ENCODE measurements at places on chromosomes 13 and 19.

- DNase-seq, result no peak
These were observed 20.9 kb upstream of the GAS6 start for GRCh38 chr13:113884821-113885220.

GRCh38 chr13:112073245-112074138 is 6.5 kb downstream of the SOX1 start:
- DNase-seq, result no peak

- no peak for DNase-seq
These were observed 4.3 kb downstream of the LGALS14 start for GRCh38 chr19:39708594-39708993.

- no peak for DNase-seq
These were observed 134.1 kb downstream of the LACC1 start for GRCh38 chr13:44013758-44014291.

GRCh38 chr13:100673376-100673712 is 1.3 kb downstream of the TMTC4 start:
- no peak for DNase-seq

GRCh38 chr13:79778741-79779460 is 297.9 kb downstream of the NDFIP2 start:
- DNase-seq, result no peak

GRCh38 chr13:105016266-105016665 is 1519.2 kb downstream of the EFNB2 start:
- DNase-seq, result no peak

- DNase-seq, result no peak
These were observed 1.4 kb downstream of the FGF9 start for GRCh38 chr13:21672287-21672680.

DNA sequence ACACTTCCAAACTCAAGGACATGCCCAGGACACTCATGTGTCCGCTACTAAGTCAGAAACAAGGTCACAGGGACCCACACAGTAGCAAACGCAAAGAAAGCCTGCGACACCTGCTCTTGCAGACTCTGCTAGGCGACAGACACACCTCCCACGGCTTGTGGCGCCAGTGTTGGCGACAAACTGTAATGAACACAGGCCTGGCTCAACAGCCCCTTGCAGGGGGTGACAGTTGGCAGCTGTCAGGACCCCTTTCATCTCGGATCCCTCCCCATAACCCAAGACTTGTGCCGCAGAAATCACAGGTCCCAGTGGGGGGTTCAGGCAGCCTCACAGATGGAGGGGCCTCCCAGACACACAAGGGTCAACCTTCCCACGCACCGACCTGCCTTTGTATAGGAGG is 364 bp downstream of the CKM start:
- DNase-seq, result no peak

- DNase-seq, result no peak
These were observed 401.1 kb upstream of the SPRY2 start for GRCh38 chr13:80742033-80742432.

DNA sequence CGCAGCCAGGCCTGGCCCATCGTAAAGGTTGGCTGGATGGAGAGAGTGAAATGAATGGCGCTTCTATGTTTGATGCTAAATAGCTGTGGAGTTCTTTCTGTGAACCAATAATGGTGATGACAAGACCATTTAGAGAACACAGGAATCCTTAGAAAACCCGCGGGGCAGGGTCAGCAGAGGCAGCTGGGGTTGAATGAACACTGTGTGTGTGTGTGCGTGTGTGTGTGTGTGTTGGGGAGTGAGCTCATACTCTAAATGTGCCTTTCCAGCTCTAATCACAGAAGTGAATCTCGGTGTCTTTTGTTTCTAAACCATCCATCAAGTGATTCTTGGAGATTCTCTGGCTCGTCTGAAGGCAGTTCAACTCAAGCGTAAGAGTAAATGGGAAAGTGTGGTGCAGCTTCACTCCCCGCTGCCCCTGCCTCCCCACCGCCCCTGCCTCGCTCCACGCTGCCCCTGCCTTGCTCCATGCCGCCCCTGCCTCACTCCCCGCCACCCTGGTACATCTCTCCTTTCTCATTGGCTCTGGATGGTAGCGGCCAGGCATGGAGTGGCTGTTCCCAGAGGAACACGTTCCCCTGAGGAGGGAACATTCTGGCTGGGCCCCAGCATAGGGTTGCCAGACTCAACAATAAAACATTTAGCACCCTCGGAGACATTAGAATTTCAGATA is 21.2 kb downstream of the TMPRSS9 start:
- DNase-seq, result no peak

DNA sequence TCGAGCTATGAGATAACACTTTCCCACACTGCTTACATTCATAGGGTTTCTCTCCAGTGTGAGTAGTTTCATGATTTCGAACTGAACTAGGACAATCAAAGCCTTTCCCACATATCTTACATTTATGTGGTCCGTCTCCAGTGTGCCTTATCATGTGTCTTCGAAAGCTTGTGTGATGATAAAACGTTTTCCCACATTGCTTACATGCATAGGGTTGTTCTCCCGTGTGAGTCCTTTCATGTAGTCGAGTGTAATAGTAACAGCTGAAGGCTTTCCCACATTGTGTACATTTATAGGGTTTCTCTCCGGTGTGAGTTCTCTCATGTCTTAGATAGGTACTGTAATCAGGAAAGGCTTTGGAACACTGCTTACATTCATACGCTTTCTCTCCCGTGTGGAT is 16.3 kb downstream of the ZNF823 start:
- no peak for DNase-seq

GRCh38 chr13:99256283-99256682 is 1.9 kb downstream of the GPR18 start:
- no peak for DNase-seq

DNA sequence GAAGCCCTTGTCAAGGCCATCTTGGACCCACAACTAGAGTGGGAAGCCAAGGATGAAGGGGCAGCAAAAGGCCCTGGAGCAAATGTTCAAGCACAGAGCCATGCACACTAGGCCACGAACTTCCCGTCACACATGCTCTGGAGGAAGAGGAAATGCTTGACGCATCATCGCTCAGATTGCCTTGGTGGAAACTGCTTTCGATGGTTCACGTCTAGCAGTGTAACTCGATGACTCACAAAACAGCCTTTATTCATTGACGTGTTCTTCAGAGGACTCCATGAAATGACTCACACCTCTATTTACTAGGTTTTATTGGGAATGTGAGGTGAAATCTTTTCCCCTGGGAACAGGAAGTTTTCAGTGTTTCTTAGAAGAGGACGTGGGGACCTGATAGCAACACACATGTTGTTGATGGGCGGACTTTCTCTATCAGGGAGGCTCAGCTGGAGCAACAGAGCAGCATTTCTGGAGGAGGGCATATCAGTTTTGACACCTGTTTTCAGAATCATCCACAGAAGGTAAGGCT is 79.8 kb upstream of the FLT1 start:
- DNase-seq, result no peak

DNA sequence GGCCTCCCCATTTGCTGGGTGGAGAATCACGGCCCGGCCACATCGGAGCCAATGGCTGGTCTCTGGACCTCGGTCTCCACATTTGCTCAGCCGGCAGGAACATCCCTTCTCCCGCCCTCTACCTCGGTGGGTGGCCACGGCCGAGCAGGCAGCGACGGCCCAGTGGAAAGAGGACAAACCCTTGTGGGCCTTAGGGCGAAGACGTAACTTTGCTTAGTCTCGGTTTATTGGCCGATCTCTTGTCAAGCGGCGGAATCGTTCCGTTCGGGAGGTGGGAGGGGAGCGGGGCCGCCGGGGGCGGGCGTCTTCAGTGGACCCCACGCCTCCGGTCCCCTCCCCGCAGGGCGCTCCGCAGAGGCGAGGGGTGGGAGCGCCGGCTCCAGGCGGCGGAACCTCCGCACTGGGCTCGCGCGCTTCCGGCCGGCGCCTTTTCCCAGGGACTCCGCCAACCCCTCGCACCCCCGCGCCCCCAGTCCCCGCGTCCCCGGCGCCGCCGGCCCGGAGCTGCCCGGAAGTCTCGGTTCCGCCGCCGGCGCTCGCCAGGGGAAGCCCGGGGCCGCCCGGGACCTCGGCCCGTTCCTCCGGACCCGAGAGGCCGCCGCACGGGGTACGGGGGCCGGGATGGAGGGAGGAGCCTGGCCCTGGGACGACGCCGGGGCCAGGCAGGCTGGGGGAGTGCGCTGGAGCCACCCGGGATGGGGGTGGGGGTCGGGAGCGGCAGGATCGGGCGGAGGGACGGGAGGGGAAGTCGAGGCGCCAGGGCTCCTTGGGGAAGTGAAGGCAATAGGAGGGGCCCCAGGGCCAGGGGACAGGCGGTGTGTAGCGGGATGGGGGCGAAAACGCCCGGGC is at the start of gene ZNF580:
ZNF580 (plus strand) TSS at position 426 of the 849 bp plus-strand sequence. CDS start 1,507 bp downstream, outside the sequence.
- DNase-seq, result peak; percentile 40

GRCh38 chr13:60959427-60959826 is 456.2 kb downstream of the PCDH20 start:
- DNase-seq, result no peak

DNA sequence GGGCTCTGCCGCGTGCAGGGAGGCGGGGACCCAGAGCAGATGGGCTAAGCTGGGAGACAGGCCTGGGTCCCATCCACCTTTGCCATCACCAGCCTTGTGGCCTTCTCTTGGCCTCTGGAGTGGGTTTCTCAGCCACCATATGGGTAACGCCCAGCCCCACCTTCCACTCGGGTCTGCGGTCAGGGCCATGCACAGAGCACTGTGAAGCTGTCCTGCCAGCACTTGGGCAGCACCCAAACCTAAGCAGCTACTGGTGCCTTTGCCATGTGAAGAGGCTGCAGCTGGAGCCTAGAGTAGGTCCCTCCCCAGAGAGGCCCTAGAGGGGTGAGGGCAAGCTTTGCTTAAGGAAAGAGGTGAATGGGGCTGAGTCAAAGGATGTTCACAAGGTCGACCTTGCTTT is 24.1 kb upstream of the NPAS1 start:
- no peak for DNase-seq

- no peak for DNase-seq
These were observed 451.7 kb downstream of the PCDH9 start for GRCh38 chr13:66778461-66778860.

DNA sequence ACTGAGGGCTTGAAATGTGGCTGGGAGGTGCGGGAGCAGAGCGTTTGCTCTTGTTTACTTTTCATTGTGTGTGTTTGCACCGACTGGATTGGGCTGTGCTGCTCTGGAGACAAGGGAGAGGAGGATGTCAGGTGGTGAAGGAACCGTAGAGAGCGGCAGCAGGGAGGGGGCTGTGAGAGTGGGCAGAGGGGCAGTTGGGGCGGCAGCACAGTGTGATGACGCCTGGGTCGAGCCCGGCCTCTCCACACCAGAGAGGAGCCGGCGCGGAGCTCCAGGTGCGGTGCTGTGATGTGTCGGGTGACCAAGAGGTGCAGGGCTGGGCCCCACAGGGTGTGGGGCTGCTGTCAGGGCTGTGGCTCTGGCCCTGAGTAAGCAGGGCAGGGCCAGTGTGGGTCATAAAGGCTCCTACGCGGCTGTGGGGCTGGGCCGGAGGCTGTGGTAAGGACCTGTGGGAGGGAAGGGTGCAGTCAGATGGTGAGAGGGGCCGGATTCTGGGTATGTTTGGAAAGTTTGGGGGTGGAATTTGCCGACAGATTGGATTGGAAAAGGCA is 10.5 kb downstream of the NAXD start:
- no peak for DNase-seq

DNA sequence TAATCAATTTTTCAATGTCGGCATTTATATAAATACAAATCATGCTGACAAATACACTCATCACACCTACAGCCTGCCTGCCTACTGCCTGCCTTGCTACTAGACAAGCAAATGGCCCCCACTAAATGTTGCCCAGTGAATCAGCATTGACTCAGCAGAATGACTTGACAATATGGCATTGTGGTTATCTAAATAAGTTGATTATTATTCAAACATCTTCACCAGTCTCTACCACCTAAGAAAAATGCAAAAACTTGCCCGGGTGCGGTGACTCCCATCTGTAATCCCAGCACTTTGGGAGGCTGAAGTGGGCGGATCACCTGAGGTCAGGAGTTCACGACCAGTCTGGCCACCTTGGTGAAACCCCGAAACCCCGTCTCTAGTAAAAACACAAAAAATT is 296.1 kb downstream of the PCDH9 start:
- no peak for DNase-seq

- peak; percentile 50 for DNase-seq
These were observed 18.5 kb downstream of the SLC27A1 start for GRCh38 chr19:17488593-17489391.

GRCh38 chr19:49701271-49701786 is 10.4 kb downstream of the CPT1C start:
- DNase-seq, result no peak

- no peak for DNase-seq
These were observed at the start of gene NFILZ for GRCh38 chr19:8629996-8630683. Gene NFILZ, plus strand, starts transcription at chr19:8630633. Its CDS starts 46,133 bp downstream, at chr19:8676766.

GRCh38 chr13:72290962-72291681 is 424.1 kb upstream of the DACH1 start:
- no peak for DNase-seq

- no peak for DNase-seq
These were observed 37.9 kb upstream of the SEMA6B start for GRCh38 chr19:4597278-4597974.

DNA sequence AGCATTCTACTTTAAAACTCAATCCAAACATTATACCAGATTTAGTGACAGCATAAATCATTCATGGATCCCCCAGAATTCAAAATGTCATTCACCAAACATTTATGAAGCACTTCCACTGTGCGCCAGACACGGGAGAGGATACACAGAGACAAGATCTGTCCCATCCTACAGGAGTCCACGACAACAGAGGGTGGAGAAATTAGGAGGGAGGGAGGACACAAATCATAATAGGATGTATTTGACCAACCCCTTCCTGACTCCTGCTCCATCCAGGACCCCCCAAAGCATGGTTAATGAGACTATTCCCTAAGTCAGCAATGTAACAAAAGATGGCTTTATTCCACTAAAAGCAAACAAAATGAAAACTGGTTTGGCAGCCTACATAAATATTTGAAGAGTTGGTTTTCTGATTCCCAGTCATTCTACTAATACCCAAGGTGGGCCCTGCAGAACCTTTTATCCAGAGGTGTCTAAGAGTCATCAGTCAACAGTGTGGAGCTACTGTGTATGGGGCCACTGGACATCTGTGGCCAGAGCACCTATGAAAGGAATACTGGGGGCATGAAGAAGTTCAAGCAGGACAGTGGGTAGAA is 62.8 kb upstream of the DOCK9 start:
- no peak for DNase-seq

DNA sequence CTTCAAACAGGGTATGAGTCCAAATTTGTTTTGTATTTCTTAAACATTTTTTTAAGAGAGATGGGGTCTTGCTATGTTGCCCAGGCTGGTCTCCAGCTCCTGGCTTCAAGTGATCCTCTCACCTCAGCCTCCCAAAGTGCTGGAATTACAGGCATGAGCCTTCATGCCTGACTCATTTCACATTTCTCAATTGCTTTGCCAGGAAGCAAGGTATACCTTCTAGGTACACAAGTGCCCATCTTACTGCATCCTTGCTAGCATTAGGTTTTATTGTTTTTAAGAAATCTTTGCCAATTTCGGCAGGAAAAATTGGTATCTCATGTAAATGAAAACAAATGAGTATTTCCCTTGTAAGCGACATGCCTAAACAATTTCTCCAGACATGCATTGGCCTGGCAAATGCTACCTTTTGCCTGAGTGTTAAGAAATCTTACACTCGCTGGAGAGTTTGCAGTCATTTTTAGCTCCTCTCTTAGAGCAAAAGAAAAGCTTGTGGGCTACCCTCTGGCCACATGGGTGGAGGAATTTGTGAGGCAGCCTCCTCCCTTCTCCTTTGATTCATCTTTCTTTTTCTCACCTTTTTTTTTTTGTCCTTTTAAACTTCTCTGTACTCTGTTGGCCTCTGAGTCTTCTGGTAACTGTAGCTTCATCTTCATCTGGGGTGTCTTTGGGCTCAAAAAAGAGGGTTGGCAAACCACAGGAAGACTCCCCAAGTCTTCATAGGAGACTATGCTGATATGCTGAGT is 33.0 kb downstream of the ACTL9 start:
- DNase-seq, result no peak

GRCh38 chr13:107234319-107235073 is 666.6 kb upstream of the ARGLU1 start:
- no peak for DNase-seq

GRCh38 chr13:44140888-44141724 is 232.5 kb upstream of the SERP2 start:
- DNase-seq, result peak; percentile 1
